NCI-H1092 treated with DMSO at 0.1 percent for 48 hours (cell line): ENCODE measurements at places on chromosomes 13 and 19.

- DNase-seq, result no peak
Observed at GRCh38 chr13:40922437-40923040, 96.6 kb downstream of the ELF1 start.

DNA sequence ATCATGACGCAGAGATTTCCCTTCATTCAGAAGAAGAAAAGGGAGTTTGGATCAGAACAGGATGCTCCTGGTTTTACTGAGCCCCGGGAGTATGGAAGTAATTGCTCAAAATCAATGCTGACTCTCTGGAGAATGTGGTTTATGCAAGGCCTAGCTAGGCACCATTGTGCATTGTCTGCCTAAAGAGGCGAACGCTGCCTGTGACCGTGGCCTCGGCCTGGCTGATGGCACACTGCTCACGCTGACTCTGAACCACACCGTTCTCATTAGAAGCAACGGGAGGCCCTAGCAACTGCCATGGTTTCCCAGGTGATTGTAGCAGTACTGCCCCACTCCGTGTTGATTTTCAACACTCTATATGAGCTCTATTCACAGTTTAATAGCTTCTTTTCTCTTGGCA is 41.7 kb upstream of the UBL3 start:
- DNase-seq, result peak; percentile 71

- DNase-seq, result no peak
Observed at GRCh38 chr19:35396240-35396885, 25.5 kb downstream of the GPR42 start.

GRCh38 chr13:33379608-33380007 is 94.1 kb upstream of the STARD13 start:
- no peak for DNase-seq

- no peak for DNase-seq
Observed at GRCh38 chr13:88417801-88418200, 746.6 kb downstream of the SLITRK5 start.

DNA sequence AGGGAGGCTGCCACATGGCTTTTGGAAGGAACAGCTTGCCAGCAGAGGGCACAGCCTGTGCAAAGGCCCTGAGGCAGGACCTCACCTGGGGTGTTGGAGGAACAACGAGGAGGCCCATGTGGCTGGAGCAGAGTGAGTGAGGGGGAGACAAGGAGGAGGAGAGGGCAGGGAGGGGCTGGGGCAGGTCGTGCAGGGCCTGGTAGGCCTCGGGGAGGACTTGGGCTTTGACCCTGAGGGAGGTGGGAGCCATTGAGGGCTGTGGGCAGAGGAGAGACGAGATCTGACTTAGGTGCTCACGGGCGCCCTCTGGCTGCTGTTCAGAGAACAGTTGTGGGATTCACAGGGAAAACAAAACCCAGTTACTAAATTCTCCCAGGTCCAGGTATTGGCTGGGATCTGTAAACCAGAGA is 25.2 kb downstream of the ZNRF4 start:
- DNase-seq, result no peak

- no peak for DNase-seq
Observed at GRCh38 chr13:31903111-31903815, 128.3 kb upstream of the FRY start.

GRCh38 chr13:75324413-75324940 is 157.5 kb downstream of the TBC1D4 start:
- no peak for DNase-seq

DNA sequence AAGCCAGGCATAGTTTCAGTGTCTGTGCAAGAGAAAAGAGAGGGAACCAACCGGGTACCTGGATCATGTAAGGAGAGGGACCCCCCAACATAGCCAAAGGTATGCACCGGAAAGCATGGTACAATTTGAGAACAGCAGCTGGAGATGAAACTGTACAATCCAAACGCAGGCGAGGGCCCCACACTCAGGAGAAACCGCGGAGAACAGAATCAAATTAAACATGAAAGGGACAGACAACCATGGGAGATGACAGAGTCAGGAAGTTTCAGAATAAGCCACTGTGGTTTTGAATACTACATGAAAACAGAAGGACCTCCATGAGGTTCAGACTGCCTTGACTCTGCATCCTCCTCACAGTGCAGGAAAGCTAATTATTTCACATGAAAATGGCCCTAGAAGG is 62.9 kb upstream of the SPATA13 start:
- DNase-seq, result no peak

GRCh38 chr19:51821456-51821855 is 26.5 kb downstream of the FPR3 start:
- DNase-seq, result no peak
